Large intestine (tissue), 12 donors: ENCODE measurements at places on chromosomes 5 and 9.

DNA sequence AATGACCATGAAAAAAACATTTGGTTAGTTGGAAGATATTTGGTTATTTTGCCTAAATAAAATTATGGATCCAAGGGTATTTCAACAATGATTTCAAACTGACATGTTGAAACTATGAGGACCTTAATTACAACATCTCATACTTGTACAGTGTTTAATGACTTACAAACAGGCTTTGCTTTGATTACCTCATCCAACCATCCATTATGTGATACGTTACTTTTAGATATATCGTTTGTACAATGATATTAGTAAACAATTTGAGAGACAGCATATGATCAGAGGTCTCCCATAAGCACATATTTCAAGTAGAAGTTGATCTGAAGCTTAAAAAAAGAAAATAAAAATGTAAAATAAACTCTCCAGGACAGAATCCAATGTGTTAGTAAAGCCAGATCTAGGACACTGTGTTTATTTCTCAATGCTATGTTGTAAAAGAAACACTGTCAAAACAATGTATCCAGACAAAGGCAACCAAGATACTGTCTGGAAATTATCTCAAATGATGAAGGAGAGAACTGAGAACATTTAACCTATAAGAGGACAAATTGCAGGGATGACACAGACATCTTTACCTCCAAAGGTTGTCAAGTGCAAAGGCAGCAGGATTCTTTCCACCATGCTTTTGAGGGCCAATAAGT, 116.0 kb upstream of the TARS1 start:
- DNase-seq = no peak

- no peak for DNase-seq
These were observed 297.9 kb upstream of the PCSK5 start for GRCh38 chr9:75592586-75592985.

GRCh38 chr5:74326571-74327338, 313.8 kb downstream of the ENC1 start:
- peak; percentile 93 for DNase-seq

DNA sequence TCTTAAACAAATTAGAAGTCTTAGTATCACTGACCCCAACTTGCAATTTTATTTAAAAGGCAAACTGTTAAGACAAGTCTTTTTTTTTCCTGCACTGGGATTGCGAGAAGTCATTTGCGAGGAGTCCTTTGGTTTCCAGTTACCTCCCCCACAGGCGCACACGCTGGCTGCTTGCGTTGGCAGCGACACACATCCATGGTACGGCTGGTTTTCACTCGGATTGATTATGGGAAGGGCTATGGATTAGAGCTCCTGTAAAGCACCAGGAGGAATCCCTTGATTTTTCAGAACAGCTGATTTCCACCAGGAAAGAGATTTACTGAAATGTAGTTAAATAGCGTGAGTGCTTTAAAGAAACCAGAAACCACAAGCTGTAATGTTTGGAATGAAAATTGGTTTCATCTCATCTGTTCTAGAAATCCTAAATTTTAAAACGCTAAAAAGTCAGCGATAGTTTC, 737 bp downstream of the SLC1A3 start:
- peak; percentile 68 for DNase-seq

DNA sequence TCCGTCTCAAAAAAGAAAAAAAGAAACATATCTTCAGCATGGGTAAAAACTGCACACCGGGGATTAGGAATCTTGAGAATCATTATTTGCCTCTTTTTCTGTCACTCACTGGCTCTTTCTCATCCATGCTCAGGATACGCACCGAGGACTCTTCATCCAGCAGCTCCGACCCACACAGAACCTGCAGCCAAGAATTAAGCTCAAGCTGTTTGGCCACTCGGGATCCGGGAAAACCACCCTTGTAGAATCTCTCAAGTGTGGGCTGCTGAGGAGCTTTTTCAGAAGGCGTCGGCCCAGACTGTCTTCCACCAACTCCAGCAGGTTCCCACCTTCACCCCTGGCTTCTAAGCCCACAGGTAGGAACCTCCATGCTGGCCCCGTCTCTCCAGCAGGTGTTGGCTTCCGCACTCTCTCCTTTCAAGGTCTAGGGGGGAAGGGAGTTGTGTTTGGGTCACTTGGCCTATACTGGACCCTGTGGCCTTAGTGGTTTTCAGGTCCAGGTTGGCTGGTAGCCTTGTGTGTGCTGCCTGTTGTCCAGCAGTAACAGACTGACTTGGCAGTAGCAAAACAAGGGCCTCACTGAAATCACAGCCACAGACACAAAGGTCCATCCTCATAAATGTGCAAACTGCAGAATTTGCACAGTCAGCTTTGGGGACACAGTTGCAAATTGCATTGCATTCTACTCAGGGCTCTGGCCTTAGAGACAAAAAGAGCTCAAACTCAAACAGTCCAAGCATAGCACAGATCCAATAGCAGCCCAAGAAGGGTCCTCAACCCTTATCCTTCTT, 44.5 kb upstream of the CTSL start:
- DNase-seq = peak; percentile 58

DNA sequence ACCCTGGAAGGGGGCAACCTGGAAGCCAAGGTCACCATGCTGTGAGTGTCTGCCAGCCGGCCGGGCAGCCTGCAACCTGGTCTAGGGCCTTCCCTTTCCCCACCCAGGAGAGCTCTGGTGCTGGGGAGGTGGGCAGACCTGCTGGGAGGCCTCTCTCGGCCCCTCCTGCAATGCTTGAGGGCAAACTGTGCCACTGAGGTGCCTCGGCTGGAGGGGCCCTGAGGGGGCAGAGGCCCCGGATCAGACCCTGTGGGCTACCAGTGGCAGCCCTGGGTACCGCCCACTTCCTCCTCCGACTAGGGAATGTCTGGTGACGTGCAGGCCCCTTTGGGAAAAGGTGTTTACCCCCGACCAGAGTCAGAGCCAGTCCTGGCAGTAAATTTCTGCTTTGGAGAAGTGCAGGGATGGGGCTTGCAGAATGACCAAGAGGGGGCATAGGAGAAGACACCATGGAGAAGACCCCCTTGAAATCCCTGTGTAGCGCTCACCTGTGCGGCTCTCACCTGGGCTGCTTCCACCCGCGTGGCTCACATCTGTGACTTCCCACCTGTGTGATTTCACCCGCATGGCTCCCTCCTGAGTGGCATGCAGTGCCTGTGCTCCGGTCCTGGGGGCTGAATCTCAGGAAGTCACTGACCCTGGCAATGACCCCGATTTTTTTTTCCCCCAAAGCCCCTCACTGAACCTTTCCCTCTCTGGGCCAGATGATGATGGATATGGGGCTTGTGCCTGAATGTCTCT, 1.1 kb downstream of the LCN1 start:
- DNase-seq = no peak

GRCh38 chr5:131563434-131564228, 71.4 kb downstream of the RAPGEF6 start:
- no peak for DNase-seq

DNA sequence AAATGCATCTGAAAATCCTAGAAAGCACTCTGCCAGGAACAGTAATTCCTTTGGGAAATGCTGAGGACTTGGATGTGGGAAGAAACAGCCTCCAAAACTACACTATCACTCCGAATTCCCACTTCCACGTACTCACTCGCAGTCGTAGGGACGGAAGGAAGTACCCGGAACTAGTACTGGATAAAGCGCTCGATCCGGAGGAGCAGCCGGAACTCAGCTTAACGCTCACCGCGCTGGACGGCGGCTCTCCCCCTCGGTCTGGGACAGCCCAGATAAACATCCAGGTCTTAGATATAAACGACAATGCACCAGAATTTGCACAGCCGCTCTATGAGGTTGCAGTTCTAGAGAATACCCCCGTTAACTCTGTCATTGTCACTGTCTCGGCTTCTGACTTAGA, 786 bp downstream of the PCDHB3 start:
- DNase-seq = no peak

DNA sequence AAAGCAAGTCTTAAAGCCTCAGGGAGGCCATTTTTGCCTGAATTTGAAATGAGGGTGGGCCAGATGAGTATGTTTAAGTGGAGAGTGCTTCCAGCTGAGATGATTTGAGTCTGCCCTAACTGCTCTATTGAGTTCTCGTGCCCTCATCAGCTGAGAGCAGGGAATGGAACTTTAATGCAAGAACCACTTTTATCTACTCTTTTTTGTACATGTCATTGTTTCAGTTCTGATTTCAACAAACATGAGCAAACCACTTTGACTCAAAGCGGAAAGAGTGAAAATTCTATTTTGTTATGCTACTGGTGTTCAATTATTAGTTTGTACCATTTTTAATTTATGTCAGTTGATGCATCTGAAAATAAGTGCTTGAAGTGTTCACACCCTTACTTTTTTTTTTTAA, 35.8 kb downstream of the DCAF10 start:
- DNase-seq = no peak

GRCh38 chr5:14706615-14707021, 42.1 kb downstream of the OTULIN start:
- DNase-seq = no peak
